ENCODE measurements at places on chromosomes 2 and 18.

- no peak for DNase-seq
Observed at GRCh38 chr2:67215214-67216055, 181.7 kb upstream of the ETAA1 start.

DNA sequence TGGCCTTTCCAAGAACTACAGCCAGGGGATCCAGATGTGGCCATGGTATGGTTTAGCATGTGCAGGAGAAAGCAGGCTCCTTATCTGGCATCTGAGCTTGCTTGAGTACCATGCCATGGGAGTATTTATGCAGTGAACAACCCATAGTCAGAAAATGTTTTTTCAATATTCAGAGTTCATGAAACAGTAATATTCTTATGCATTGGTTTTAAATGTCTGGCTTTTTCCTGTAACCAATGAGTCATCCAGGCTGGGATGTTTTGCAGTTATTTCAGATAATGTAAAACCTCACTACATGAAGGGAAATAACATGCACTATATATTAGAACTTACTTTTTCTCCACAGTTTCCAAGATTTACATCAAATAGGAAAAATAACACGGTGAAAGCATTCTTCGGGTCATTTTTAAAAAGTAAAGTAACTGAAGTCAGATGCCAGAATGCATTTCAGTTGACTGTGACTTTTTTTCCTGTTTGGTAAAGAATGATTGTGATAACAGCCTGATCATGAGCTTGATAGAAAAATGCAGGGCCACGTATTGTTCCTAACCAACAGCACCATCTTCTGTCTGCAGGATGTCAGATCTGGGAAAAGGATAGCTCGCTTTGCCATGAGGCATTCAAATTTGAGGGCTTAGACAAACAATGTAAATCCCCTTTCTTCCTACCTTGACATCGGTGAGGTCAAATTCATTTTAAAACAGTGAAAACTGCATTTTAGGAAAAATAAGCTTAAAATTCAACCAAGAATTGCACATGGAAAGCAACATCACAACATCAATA is 152.8 kb downstream of the DSC3 start:
- DNase-seq = no peak

DNA sequence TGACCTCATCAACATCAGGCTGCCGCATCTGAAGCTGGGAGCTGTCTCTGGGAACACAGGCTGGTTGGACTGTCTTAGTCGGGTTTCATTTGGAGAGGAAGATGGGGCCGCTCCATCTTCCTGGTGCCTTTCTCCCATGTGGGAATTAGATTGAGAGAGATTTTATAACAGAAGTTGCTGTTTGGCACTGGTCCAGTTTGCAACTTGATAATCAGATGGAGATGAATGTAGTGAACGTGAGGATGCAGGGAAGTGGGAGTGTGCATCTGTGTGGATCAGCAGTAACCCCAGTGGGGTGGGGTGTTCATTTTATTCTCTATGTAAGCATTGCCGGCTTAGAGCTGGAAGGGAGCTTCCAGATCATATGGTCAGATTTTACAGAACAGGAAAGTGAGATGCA is 250.9 kb downstream of the DCDC2C start:
- DNase-seq = no peak

- DNase-seq = no peak
Observed at GRCh38 chr18:3346487-3346886, 84.6 kb downstream of the MYL12B start.

DNA sequence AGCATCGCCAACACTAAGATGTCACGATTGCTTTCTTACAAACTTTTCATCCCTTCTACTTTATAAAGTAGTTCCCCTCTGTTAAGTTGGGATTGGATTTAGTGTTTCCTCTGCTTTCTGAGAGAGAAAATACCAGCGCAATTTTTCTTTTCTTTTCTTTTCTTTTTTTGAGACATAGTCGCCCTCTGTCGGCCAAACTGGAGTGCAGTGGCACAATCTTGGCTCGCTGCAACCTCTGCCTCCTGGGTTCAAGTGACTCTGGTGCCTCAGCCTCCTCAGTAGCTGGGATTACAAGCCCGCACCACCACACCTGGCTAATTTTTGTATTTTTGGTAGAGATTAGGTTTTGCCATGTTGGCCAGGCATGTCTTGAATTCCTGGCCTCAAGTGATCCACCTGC is 9.0 kb downstream of the RELCH start:
- DNase-seq = no peak

- DNase-seq = no peak
Observed at GRCh38 chr2:133418021-133418420, 150.2 kb downstream of the NCKAP5 start.
